CD4-positive, CD25-positive, alpha-beta regulatory T cell (primary cell): ENCODE measurements at places on chromosomes 13 and 19.
A peak's percentile ranks its signal among the peaks of the same experiment; 100 is the strongest.

GRCh38 chr19:3512562-3513228 lies 6.6 kb downstream of the FZR1 start:
- no peak for DNase-seq
- peaks cover 37% of the 10 kb centered on the region for H3K4me1 ChIP-seq
- H3K27me3 ChIP-seq, result no peaks in the 10 kb centered on the region
- no peak overlapping the region for H3K4me3 ChIP-seq
- peaks cover 7% of the 10 kb centered on the region for H3K36me3 ChIP-seq
- H3K27ac ChIP-seq, result no peak overlapping the region

- peaks cover 25% of the 10 kb centered on the region for H3K36me3 ChIP-seq
- no peak overlapping the region for H3K4me3 ChIP-seq
- no peak overlapping the region for H3K27ac ChIP-seq
These were observed 1.0 kb downstream of the AMH start for GRCh38 chr19:2249880-2250765.

DNA sequence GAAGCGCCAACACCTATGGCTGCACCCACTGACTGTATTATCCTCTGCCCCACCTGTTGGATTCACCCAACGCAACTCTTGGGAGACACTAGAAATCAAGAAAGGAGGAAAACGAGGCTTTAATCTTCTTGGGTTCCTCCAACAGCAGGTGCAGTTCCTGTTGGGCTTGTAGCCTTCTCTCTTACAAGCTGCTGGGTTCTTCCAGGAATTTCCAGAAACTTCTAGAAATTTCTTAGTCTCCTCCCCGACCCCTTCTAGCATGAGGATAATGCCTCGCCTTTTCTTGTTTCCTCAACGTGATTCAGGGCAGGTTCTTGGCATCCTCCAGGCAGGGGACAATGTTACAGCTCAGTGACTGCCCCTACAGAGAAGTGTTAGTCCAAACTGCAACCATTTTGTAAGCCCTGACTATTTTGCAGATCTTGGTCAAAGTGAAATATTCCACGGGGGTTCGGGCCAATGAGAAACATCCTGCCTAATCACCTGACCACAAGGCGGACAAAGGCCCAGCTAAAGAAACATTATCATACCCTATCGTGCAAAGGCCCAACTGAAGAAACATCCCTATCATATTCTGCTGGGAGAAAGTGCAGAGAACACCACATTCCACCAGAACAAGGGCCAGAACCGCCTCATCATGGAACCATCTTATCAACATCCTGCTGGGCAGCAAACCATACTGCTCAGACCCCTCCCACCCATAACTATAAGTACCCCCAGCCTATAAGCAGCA lies 614 bp upstream of the PNMA8A start:
- H3K4me1 ChIP-seq, result no peaks in the 10 kb centered on the region
- H3K36me3 ChIP-seq, result no peaks in the 10 kb centered on the region
- no peak overlapping the region for H3K27ac ChIP-seq

DNA sequence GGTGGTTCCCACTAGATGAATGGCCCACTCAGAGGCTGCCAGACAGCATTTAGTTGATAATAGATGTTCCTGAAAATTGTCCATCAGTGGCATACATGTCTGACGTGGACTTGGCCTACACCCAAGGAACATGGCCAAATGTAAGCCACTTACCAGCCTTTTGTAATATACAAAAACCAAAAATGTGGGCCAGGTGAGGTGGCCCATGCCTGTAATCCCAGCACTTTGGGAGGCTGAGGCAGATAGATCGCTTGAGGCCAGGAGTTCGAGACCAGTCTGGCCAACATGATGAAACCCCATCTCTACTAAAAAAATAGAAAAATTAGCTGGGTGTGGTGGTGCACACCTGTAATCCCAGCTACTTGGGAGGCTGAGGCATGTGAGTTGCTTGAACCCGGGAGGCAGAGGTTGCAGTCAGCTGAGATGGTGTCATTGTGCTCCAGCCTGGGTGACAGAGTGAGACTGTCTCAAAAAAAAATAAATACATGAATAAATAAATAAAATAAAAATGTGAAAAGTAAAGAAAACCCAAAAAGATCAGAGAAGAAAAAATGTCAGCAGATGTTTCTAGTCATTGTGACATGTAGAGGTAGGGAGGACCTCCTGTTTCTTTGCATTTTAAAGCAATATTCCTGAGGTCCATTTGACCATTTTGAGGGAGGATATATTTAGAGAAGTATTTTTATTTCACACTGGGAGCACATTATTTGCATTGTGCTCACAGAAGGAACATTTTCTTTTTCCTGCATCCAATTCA lies 7.1 kb upstream of the WTIP start:
- no peaks in the 10 kb centered on the region for H3K27me3 ChIP-seq
- DNase-seq, result no peak
- H3K36me3 ChIP-seq, result peaks cover 34% of the 10 kb centered on the region
- H3K4me1 ChIP-seq, result no peaks in the 10 kb centered on the region

- H3K4me3 ChIP-seq, result no peak overlapping the region
- H3K36me3 ChIP-seq, result no peaks in the 10 kb centered on the region
- H3K27me3 ChIP-seq, result no peaks in the 10 kb centered on the region
- DNase-seq, result no peak
- H3K4me1 ChIP-seq, result peaks cover 5% of the 10 kb centered on the region
These were observed 11.5 kb upstream of the CBY2 start for GRCh38 chr13:45690636-45691035.

DNA sequence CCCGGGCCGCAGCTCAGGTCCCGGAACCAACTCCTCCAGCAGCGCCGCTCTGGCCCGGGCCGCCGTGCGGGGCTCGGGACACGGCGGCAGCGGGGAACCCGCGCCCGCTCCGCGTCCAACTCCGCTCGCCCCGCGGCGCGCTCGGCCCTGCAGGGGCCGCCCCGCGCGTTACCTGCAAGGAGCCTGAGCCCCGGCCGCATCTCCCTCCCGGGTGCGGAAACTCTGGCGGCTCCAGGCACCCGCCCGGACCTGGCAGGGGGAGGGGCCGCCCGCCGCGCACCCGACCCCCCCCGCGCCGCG lies at the start of gene TMTC4:
Gene TMTC4 (minus strand): TSS at position 224 of the 300 bp plus-strand sequence. CDS start 4,433 bp downstream, outside the sequence.
- H3K27me3 ChIP-seq, result no peaks in the 10 kb centered on the region
- no peak for DNase-seq
- peaks cover 2% of the 10 kb centered on the region for H3K36me3 ChIP-seq
- H3K4me1 ChIP-seq, result peaks cover 20% of the 10 kb centered on the region

DNA sequence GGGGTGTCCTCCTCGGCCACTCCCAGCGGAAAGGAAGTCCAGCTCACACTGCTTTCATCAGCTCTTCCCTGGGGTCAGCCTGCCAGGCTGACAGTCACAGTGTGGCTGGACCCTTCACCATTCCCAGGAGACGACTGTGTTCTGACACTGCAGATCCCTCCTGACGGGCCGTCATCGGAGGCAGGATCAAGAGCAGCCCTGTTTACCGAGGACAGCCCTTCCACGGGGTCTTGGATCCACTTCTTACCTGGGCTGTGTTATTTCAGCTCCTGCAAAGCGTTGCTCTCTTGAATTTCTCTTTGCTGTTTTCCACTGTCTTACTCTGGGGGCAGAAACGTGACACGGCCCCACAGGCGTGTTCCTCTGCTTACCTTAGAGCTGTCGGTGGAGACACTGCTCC lies 149.9 kb upstream of the SOX1 start:
- no peak for DNase-seq
- H3K4me3 ChIP-seq, result no peak overlapping the region
- no peaks in the 10 kb centered on the region for H3K4me1 ChIP-seq
- H3K36me3 ChIP-seq, result no peaks in the 10 kb centered on the region
- no peak overlapping the region for H3K27ac ChIP-seq
- no peaks in the 10 kb centered on the region for H3K27me3 ChIP-seq

- peak overlapping the region; percentile 77 for H3K27ac ChIP-seq
- peak overlapping the region; percentile 65 for H3K4me3 ChIP-seq
- H3K4me1 ChIP-seq, result peaks cover 14% of the 10 kb centered on the region
- DNase-seq, result peak; percentile 85
- peaks cover 15% of the 10 kb centered on the region for H3K36me3 ChIP-seq
These were observed 24.8 kb downstream of the ZNF473 start for GRCh38 chr19:50050406-50051227.

- no peaks in the 10 kb centered on the region for H3K36me3 ChIP-seq
- no peak for DNase-seq
- H3K4me3 ChIP-seq, result no peak overlapping the region
- H3K4me1 ChIP-seq, result no peaks in the 10 kb centered on the region
- H3K27me3 ChIP-seq, result no peaks in the 10 kb centered on the region
These were observed 1988.1 kb upstream of the PCDH20 start for GRCh38 chr13:63403733-63404132.

DNA sequence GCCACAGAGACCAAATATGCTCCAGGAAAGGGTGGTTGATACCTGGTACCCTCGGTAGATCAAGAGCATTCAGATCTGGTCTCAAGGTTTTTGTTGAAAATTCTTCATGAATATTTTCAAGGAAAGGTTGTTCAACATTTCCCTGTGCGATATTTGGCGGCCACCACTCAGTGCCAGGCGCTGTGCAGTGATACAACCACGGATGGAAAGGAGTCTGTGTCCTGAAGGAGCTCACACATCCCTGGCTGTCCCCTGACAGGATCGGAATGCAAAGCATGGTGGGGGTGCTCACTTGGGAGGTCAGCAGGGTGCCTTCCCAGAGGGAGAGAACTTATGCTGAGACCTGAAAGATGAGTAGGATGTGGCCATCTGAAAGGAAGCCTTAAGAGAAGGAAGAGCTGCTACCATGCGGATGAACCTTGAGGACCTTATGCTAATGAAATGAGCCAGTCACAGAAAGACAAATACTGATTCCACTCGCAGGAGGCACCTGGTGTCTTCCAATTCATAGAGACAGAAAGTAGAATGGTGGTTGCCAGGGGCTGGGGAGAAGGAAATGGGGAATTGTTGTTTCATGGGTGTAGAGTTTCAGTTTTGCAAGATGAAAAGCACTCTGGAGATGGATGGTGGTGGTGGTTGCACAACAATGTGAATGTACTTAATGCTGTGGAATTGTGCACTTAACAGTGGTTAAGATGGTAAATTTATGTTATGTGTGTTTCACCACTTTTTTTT lies 41.6 kb downstream of the HSPH1 start:
- no peak overlapping the region for H3K27ac ChIP-seq
- H3K36me3 ChIP-seq, result no peaks in the 10 kb centered on the region
- no peaks in the 10 kb centered on the region for H3K4me1 ChIP-seq
- DNase-seq, result no peak
- no peak overlapping the region for H3K4me3 ChIP-seq

GRCh38 chr13:111212517-111212873 lies 97.4 kb downstream of the ARHGEF7 start:
- DNase-seq, result no peak
- H3K36me3 ChIP-seq, result peaks cover 3% of the 10 kb centered on the region
- H3K4me3 ChIP-seq, result no peak overlapping the region
- no peaks in the 10 kb centered on the region for H3K27me3 ChIP-seq
- no peaks in the 10 kb centered on the region for H3K4me1 ChIP-seq

GRCh38 chr19:38079926-38080380 lies 144.1 kb downstream of the DPF1 start:
- DNase-seq, result no peak
- H3K4me3 ChIP-seq, result no peak overlapping the region
- no peaks in the 10 kb centered on the region for H3K27me3 ChIP-seq
- no peak overlapping the region for H3K27ac ChIP-seq

GRCh38 chr19:31351056-31351854 lies 2.0 kb upstream of the TSHZ3 start:
- peaks cover 56% of the 10 kb centered on the region for H3K4me1 ChIP-seq
- no peaks in the 10 kb centered on the region for H3K36me3 ChIP-seq
- peak; percentile 16 for DNase-seq
- H3K27me3 ChIP-seq, result peaks cover 45% of the 10 kb centered on the region
- H3K27ac ChIP-seq, result no peak overlapping the region

- H3K27ac ChIP-seq, result no peak overlapping the region
- DNase-seq, result peak; percentile 47
- peaks cover 9% of the 10 kb centered on the region for H3K4me1 ChIP-seq
These were observed 3.5 kb downstream of the LYPD5 start for GRCh38 chr19:43798546-43799409.

GRCh38 chr19:18414504-18415177 lies 4.6 kb upstream of the SSBP4 start:
- H3K36me3 ChIP-seq, result no peaks in the 10 kb centered on the region
- peaks cover 49% of the 10 kb centered on the region for H3K4me1 ChIP-seq
- no peaks in the 10 kb centered on the region for H3K27me3 ChIP-seq
- no peak for DNase-seq
- H3K4me3 ChIP-seq, result no peak overlapping the region
- H3K27ac ChIP-seq, result no peak overlapping the region

DNA sequence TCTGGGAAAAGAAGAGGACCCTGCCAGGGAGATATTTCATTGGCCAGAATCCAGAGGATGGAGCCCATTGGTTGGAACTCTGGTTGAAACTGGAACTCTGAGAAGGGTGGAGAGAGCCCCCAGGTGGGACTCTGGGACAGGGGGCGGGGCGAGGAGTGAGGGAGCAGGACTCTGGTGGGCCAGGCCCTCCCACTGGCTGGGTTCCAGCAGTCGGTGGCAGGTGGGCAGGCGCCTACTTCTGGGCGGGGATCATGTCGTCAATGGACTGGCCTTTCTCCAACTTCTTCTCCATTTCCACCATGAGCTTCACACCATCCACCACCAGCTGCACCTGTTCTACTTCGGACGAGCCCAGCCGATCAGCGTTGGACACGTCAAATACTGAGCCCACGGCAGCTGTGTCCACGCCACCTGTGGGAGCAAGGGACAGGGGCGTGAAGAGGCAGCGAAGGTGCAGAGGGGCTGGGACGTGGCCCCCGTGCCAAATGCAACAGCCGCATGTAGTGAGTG lies 16.1 kb downstream of the CKM start:
- H3K27ac ChIP-seq, result no peak overlapping the region
- no peaks in the 10 kb centered on the region for H3K4me1 ChIP-seq
- no peaks in the 10 kb centered on the region for H3K27me3 ChIP-seq
- no peak overlapping the region for H3K4me3 ChIP-seq
- no peaks in the 10 kb centered on the region for H3K36me3 ChIP-seq

DNA sequence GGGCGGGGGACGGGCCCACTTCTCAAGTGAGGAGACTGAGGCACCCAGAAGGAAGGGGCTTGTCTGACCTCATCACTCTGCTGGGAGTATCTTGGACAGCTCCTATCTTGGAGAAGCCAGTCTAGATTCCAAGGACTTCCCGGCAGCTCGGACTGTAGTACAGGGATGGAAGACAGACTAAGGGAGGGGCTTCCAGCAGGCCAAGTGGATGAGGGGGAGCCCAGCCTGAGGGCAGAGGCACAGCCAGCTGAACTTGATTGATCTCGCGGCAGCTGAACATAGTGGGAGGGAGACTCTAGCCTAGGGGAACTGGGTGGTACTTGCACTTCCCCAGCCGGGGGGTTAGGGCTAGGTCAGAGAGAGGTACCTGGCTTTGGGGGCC lies 711 bp downstream of the CILP2 start:
- DNase-seq, result no peak
- H3K4me3 ChIP-seq, result no peak overlapping the region
- peaks cover 39% of the 10 kb centered on the region for H3K4me1 ChIP-seq
- H3K27me3 ChIP-seq, result no peaks in the 10 kb centered on the region

GRCh38 chr19:7751157-7751783 lies 3.9 kb upstream of the CD209 start:
- no peaks in the 10 kb centered on the region for H3K36me3 ChIP-seq
- H3K4me3 ChIP-seq, result no peak overlapping the region
- DNase-seq, result peak; percentile 52
- H3K4me1 ChIP-seq, result no peaks in the 10 kb centered on the region

GRCh38 chr13:98677398-98677797 lies 75.1 kb downstream of the SLC15A1 start:
- peaks cover 4% of the 10 kb centered on the region for H3K4me1 ChIP-seq
- no peak for DNase-seq
- no peaks in the 10 kb centered on the region for H3K27me3 ChIP-seq
- H3K4me3 ChIP-seq, result no peak overlapping the region
- no peak overlapping the region for H3K27ac ChIP-seq
